ENCODE measurements at places on chromosomes 5 and 9.

- no peak for DNase-seq
Measured at GRCh38 chr5:42490831-42491230, 67.6 kb downstream of the GHR start.

- no peak for DNase-seq
Measured at GRCh38 chr9:86771941-86772634, 175.2 kb downstream of the GAS1 start.

- DNase-seq: peak; percentile 5
Measured at GRCh38 chr5:9774472-9775079, 144.4 kb upstream of the TAS2R1 start.

GRCh38 chr5:111680737-111681413 is 76.1 kb downstream of the NREP start:
- DNase-seq: no peak

- no peak for DNase-seq
Measured at GRCh38 chr9:84822589-84823233, 153.2 kb downstream of the NTRK2 start.

Data from hypothalamus (tissue), 51 donors.